Hematopoietic multipotent progenitor cell (in vitro differentiated cells): ENCODE measurements at places on chromosomes 4 and X. TPM values are rescaled to one million over a fixed set of nuclear protein-coding genes. Genes with fewer than 3 reads are reported as not detected.

SOX3 gene
- total RNA-seq: not detected

DNA sequence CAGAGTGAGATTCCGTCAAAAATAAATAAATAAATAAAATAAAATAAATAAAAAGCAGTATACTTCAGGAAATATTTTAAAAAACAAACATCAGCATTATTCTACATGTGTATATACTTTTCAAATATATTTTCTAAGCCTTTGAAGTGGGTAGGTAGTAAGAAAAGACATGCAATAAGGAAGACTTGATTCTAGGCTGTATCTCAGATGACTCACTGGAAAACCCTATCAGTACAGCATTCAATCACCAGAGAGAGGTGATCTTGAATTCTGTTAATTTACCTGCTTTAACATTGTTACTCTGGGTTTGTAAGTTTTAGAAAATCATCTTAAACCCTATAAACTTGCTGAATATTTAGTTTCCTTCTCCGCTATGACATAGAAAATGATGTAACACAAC lies 106.6 kb upstream of the NAP1L5 start:
- no peak for DNase-seq

DNA sequence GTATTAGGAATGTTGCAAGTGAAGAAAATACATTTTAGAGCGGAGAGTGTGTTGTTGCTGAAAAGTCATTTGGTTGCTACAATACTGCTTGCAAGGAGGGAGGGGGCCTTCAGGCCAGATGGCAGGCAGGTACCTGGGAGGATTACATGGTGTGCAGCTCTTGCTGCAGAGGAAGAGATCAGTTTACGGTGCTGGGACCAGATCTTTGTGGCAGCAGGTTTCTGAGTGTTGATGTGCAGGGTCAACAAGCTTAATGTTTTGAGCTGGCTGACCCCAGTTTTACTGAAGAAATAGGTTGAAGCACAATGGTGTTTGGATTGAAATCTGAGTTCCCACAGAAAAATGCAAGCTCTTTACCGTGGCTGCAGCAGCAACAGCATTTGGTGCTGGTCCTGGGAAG lies 96.4 kb upstream of the DDIT4L start:
- DNase-seq: no peak

MAGEA12 gene
- total RNA-seq: not detected

DNA sequence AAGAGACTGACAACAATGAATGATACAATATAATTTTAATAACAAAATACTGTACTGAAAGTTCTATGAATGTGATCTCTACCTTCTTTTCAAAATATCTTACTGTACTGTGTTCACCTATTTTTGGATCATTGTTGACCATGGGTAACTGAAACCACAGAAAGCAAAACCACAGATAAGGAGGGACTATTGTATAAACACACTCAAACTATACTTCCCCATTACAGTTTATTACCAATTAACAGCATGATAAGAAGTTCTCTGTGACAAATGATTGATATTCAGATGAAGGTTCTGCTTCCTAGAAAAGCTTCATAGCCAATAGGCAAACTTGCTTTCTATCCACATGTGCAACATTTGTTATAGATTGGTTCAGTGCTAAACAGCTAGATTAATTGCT lies 50.1 kb downstream of the GABRG1 start:
- DNase-seq: peak; percentile 49

USP17L26 gene
- not detected for total RNA-seq

PDE6B gene
- total RNA-seq: 36.4 TPM

DNA sequence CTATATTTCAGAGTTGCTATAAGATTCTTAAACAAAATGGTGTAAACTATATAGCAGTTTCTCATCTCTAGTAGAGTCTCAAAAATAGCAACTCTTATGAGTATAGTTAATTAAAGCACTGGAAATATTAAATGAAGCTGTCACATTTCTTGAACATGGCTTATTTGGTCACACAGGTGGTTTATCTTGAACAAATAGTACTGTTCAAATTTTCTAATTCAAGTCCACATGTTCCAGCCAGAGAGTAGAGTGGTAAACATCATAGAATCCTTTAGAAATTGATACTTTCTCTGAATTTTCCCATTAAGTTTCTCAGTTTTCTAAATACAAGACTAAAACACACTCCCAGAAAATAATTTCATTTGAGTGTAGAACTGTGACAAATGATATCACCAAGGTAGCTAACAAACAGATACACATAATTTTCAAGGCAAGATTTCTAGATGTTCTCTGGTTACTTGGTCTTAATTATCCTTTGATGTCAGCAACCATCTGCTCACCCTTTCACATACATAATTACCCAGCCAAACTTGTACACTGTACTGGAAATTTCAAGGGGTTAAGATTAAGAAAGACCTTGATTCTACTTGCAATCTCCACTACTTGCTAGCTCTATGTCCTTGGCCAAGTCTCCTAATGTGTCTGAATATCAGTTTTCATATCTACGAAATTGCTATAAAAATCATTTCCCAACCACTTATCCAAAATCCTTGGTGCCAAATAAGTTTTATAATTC lies 24.3 kb upstream of the PAK3 start:
- DNase-seq: no peak

DNA sequence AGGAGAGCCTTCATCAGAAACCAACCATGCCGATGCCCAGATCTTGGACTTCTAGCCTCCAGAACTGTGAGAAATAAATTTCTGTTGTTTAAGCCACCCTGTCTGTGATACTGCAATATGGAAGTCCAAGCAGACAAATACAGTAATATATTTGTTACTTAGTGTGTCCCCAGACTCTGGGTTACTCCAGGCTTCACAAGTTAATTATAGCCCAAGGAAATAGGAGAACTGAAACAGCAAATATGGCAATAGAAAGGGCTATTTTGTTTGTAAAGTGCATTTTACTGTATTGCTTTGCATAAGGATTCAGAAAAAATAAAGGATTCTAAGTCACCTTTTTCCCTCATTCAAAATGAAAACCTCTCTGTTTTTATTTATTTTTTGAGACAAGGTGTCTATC lies 15.7 kb downstream of the TIGD4 start:
- no peak for DNase-seq

DNA sequence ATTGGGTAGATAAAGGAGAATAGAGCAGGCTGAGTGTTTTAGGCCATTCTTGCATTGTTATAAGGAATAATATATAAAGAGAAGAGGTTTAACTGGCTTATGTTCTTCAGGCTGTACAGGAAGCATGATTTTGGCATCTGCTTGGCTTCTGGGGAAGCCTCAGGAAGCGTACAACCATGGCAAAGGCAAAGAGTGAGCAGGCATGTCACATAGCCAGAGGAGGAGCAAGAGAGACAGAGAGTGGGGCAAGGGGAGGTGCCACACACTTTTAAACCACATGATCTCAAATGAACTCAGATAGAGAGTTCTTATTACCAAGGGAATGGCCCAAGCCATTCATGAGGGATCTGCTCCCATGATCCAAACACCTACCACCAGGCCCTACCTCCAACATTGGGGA lies 4.4 kb upstream of the METTL14 start:
- DNase-seq: no peak

MAGEC1 gene
- not detected for total RNA-seq

DNA sequence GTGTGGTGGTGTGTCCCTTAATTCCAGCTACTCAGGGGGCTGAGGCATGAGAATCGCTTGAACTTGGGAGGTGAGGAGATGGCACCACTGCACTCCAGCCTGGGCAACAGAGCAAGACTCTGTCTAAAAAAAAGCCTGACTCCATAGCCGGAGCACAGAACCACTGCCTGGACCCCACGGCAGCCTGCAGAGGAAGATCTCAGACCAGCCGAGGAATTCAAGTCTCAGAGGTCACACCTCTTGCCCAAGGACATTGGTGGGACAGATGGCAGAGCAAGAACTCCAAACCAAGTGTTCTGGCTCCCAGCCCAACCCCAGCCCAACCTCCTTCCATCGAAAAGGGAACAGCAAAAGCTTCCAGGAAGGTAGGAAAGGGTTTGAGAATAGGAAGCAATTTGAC lies 70.8 kb downstream of the SMIM20 start:
- no peak for DNase-seq

DNA sequence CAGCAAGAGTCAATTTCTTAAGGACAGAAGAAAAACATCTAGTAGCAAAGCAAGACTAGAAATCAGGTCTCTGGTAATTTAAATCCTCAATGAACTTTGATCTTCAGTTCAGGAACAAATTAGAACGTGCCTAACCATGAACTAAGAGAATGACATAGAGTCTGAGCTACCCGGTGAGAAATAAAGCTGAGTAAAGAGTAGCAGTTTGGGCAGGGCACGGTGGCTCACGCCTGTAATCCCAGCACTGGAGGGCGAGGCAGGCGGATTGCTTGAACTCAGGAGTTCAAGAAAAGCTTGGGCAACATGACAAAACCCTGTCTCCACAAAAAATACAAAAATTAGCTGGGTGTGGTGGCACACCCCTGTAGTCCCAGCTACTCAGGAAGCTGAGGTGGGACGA lies 37.7 kb downstream of the ACE2 start:
- no peak for DNase-seq

GRCh38 chr4:188439641-188440311 lies 300.5 kb downstream of the TRIML1 start:
- no peak for DNase-seq

- DNase-seq: no peak
Observed at GRCh38 chrX:23390979-23391378, 56.3 kb downstream of the PTCHD1 start.

GRCh38 chr4:165537028-165537648 lies 158.3 kb downstream of the CPE start:
- no peak for DNase-seq

- DNase-seq: no peak
Observed at GRCh38 chr4:178329226-178329872, 887.1 kb upstream of the AGA start.

- DNase-seq: no peak
Observed at GRCh38 chrX:153926552-153926857, 441 bp upstream of the ARHGAP4 start.

DNA sequence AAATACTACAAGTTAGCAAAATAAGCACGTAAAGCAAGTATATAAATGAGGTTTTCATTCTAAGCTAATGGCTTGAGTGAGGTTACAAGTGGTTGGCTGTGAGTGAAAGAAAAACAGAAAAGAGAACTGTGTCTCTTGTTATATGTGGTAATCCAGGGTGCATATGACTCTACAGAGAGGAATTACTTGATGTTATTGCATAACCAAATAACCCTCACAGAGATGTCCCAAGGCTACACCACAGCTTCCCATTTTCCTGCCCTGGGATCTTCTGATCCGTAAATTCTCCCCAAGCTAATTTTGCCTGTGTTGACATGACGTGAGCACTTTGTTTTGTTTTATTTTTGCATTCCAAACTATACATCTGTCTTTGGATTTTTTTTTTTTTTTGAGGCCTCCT lies 470.0 kb upstream of the INTU start:
- DNase-seq: no peak

DNA sequence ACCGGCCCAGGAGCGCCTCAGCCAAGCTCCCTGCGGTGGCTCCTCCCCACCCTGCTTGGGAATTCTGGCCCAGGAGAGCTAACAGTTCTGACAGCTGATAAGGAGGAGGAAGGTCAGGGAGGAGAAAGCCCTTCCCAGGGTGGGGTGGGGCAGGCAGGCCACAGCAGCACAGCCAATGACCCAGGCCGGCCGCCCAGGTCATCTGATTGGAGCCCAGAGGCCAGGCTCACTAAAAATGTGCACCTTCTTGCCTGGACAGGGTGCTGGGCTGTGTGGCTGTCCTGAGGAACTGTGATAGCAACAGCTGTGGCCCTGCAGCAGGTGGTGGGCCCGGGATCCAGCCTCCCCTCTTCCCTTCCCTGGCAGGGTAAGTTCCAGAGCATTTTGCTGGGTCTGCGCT lies 17.2 kb upstream of the SH3TC1 start:
- DNase-seq: no peak

DNA sequence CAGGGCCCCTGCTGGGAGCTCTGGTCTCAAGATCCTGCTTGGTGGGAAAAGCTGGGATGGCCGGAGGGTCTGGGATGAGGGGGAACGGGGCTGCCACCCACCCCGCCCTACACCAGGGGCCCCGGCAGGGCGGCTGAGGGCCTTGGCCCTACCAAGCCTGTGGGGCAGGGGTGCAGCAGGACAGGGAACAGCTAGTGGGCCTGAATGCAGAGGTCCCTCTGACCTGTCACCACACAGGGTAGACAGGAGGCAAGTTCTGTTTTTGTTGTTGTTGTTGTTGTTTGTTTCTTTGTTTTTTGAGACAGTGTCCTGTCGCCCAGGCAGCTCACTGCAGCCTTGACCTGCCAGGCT lies 332 bp upstream of the RENBP start:
- DNase-seq: no peak

DNA sequence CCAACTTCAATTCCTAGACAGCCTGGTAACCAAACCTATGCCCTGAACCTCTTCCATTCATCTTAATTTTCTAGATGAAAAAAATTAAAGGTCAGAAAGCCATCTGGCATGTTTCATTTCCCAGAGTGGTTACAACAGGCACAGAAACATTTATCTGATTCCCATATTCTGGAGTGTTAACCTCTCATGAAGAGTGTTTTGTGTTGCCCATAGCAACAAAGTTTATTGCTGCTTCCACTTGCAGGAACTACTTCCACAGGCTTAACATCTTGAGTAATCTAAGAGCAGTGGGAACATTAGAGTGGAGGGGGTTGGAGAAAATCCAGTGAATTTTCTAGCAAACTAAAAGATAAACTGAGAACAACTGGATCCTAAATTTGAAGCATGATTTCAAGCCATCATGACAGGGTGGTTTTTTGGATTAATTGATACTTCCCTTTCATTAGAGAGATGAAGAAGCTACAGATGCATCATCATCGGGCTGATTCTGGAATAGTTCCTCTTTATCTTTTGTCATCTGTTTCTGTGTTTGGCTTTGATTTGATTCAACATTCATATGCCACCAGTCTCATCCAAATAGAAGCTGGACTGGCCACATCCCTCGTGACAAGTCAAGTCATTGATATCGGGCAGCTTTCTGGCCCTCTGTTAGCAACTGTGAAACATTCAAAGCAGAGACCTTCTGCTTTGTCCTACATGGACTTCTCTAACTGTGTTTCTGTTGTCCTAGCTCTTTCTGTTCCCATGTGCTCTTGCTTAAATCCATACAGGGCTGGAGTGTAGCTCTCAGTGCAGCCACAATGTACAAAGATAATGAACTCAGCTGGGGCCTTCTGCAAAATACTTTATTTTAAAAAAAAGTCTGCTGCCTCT lies 167.3 kb downstream of the MID1IP1 start:
- no peak for DNase-seq

DGAT2L6 gene
- not detected for total RNA-seq

- no peak for DNase-seq
Observed at GRCh38 chr4:22215084-22215483, 266.5 kb upstream of the KCNIP4 start.

- no peak for DNase-seq
Observed at GRCh38 chrX:9650091-9650490, 115.6 kb downstream of the GPR143 start.
